ENCODE measurements at places on chromosomes 2 and 18. TPM values are rescaled to one million over a fixed set of nuclear protein-coding genes. Genes with fewer than 3 reads are reported as not detected.
A peak's percentile ranks its signal among the peaks of the same experiment; 100 is the strongest.

DNA sequence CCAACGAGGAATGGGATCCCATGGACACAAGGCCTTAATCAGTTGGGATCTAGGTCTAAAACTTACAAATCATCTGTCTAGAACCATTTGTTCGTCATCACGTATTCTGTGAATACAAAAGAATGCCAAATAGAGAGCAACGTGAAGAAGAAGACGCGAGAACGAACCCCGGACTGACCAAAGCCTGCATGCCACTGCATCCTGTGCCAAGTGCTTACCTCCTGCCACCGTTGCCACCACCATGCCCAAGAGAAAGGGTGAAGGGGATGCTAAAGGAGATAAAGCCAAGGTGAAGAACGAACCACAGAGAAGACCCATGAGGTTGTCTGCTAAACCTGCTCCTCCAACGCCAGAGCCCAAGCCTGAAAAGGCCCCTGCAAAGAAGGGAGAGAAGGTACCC, 30.2 kb downstream of the ITSN2 start:
- DNase-seq: no peak

GRCh38 chr18:23921716-23922285, 92.8 kb upstream of the TTC39C start:
- DNase-seq: no peak

DNA sequence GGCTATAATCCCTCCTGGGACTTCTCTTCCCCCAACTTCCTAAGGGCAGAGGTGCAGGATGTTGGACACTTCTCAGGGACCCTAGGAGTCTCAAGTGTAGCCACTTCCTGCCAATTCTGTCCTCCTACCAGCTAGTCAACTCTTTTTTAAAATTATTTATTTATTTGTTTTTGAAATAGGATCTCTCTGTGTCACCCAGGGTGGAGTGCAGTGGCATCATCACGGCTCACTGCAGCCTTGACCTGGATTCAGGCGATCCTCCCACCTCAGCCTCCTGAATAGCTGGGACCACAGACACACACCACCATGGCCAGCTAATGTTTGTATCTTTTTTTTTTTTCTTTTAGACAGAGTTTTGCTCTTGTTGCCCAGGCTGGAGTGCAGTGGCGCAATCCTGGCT, 11.5 kb downstream of the SFTPB start:
- DNase-seq: no peak

GRCh38 chr2:136613096-136613495, 152.2 kb upstream of the THSD7B start:
- no peak for DNase-seq

DNA sequence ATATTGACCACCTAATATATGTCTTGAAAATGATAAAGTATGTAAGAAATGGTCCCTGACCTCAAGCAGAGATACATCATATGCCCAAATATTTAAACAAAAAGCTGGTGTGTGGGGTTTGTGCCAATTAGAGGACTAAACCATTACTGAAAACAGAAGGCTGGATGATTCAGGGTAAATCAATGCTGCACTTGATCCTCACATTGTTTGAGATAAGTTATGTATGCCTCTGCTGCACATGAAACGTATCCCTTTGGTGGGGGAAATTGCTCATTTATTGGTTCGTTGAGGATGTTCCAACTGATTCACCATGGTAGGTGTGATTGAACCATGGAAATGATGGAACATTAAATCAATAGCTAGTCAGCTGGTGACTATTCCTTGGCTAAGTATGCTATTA, 24.7 kb upstream of the DARS1 start:
- DNase-seq: no peak

DNA sequence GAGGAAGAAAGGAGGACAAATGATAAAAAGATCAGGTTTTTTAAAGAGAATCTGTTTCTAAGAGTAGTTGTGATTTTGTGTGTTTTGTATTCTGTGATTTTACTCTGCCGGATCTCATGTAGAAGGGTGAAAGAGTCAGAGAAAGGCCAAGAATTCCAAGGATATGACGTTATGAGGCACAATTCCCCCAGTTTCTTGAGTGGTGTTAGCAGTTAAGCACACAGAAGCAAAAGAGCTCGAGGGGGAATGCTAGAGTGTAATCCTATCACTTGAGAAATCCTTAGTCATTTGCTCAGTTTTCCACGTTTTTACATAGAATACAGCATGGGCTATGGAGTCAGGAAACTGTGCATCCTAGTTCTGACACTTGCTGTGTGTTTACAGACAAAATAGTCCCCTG, 34.8 kb downstream of the METTL4 start:
- no peak for DNase-seq

GRCh38 chr2:71277536-71278103, 50.7 kb upstream of the PAIP2B start:
- peak; percentile 20 for DNase-seq

GRCh38 chr18:45324495-45325113, 290.7 kb upstream of the SLC14A2 start:
- DNase-seq: no peak

DNA sequence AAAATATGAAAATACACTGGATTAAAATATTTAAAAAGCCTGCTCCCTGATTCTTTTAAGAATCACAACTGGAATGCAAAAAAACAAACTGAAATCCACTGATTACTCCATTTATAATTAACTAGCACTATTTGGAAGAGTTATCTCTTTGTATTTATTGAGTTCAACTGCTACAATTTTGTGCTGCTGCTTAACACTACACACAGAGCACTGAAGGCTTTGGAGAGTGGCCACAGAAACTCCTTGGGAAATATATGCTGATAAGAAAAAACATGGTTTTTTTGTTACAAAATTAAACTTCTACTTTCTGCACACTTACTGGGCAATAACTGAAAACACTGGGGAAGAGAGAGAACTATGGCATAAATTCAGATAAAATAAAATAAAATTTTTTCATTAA, 19.8 kb upstream of the BZW1 start:
- no peak for DNase-seq

GRCh38 chr2:220025207-220025606, 397.8 kb downstream of the SLC4A3 start:
- no peak for DNase-seq

DNA sequence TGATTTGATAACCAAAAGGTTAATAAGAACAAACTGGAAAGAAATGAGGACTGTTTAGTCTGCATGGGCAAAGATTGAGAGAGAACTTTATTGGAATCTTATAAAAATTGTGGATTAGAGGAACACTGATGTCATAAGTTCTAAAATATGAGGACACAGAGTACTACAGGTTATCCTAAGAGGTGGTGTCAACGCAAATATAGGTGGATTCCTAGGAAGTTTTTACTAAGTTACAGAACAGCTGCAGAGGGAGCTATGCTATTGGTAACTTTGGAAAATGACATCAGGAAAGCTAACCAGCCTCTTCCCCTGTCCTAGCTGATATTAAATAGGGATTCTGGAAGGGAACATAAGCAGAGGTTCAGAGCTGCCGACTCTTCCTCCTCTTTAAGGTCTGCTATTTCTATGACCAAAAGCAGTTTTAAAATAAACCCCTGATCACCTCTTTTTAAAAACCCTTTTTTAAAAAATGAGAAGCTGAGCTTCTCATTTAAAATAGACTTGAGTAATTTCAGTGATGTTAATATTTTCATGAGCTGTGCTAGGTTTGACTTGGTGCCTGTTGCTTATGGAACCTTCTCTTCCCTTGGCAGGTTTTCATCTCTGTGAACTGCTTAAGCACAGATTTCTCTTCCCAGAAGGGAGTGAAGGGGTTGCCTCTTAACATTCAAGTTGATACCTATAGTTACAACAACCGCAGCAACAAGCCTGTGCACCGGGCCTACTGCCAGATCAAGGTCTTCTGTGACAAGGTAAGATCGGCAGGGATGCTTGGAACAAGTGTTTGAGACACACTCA, 34.2 kb downstream of the GRHL1 start:
- no peak for DNase-seq

- DNase-seq: no peak
Measured at GRCh38 chr18:23811176-23811575, 121.9 kb downstream of the LAMA3 start.

DNA sequence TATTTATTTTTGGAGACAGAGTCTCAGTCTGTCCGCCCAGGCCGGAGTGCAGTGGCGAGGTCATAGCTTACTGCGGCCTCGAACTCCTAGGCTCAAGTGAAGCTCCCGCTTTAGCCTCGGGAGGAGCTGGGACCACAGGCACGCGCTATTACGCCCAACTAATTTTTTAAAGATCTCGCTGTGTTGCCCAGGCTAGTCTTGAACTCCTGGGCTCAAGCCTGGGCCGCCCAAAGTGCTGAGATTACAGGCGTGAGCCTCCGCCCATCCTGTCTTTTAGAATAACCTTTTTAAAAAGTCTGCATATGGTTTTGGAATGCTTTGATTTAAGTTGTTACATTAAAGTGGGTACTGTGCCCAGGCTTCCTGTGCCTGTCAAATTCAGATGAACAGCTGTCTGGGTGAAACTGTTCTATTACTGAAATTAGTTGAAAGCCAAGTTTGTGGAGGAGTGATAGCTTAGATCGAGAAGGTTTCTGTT, 944 bp downstream of the RAB3GAP1 start:
- DNase-seq: no peak

GRCh38 chr2:127829845-127830246, 18.9 kb upstream of the WDR33 start:
- no peak for DNase-seq

MPP4 gene
- not detected for total RNA-seq

RESP18 gene
- not detected for total RNA-seq

IL36RN gene
- not detected for total RNA-seq

HOXD8 gene
- not detected for total RNA-seq
